Left renal cortex interstitium (tissue), 4 donors: ENCODE measurements at places on chromosomes 5 and 9.

GRCh38 chr5:39811381-39811780 lies 386.6 kb upstream of the DAB2 start:
- DNase-seq = no peak

DNA sequence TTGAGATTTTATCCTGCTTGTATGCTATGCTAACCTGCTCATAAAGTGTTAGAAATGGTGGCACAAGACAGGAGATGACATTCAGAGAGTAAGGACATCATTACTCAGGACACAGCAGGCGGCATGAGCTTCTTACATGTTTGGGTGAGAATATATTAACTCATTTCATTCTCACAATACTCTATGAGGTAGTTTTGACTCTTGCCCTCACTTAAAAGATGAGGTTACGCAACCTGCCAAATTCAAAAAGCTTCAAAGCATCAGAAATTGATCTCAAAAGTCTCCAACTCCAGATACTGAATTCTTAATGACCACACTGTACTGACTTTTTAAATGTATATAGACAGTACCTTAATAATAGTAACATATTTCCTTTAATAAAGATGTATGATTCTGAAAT lies 60.8 kb downstream of the CDH18 start:
- DNase-seq = no peak

DNA sequence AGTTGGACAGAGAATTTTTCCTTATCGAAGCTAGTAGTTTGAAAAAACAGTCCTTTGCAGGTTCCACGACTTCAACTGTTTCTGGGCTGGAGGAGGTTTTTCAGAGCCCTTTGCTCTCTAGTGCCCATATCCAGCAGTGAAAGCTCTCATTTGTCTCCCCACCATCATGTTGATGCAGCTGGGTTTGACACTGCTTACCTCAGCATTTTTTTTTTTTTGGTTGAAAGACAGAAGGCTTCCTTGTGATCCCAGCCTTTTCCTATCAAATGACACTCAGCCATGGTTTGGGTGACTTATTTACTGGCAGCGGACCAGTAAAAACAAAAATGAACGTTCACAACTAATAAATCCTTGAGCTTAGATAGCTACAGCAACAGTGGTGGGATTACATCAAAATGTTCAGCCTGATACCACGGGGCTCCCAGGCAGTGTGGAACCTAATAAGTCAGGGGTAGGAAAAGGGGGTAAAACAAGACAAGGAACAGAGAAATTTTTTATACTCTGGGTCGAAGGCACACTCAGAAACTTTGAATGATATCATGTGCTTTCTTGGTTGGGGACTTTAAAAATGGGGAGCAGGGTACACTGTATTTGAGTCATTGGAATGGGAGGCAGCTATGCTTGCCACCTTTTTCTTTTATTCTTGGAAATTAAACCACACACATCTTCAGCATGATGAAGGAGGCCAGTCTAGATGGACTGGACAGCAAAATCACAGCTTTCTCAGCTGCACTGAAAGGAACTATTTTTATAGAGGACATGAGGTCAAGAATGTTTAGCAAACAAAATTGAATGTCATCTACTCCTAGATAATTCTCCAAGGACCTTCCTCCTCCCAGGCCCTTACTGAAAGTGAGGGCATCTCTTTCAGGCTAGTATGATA lies 308.9 kb upstream of the MPDZ start:
- DNase-seq = peak; percentile 72

DNA sequence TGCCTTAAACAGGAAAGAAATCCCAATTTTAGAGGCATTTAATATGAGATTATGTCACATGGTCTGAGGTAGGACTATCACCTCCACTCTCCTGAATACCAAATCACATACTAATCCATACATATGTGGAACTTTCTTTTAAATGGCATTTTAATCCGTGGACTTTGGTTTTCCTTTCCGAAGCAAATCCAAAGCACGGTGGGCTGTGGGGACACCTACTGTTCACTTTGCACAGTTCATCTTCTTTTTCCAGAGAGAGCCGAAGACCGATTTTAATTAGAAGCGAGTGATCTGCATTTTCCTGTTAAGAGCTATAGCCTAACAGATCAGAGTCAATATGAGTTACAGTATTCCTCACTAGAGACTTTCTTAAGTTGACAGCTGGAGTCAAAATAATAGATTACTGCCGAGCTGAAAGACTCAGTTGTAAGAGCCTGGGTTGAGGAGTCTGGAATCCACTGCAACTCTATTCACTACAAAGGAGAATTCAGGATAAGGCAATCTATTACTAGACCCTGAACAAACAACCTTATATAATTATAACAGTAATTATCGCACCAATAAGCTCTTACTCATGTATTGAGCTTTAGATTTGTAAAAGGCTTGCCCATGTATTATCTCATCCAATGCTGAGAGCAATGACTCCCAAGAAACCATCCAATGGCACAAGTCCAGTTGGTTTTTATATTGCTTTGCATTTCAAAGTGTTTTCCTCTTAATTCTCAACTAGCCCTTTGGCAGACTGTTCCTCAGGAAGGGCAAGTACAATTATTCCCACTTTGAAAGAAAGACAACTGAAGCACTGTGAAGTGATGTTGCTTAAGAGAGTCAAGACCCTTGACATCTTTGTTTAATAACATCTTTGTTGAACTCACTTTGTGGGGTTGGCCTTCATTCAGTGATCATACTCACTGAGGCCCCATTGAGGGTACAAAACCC lies 144.7 kb downstream of the TRPM6 start:
- no peak for DNase-seq

DNA sequence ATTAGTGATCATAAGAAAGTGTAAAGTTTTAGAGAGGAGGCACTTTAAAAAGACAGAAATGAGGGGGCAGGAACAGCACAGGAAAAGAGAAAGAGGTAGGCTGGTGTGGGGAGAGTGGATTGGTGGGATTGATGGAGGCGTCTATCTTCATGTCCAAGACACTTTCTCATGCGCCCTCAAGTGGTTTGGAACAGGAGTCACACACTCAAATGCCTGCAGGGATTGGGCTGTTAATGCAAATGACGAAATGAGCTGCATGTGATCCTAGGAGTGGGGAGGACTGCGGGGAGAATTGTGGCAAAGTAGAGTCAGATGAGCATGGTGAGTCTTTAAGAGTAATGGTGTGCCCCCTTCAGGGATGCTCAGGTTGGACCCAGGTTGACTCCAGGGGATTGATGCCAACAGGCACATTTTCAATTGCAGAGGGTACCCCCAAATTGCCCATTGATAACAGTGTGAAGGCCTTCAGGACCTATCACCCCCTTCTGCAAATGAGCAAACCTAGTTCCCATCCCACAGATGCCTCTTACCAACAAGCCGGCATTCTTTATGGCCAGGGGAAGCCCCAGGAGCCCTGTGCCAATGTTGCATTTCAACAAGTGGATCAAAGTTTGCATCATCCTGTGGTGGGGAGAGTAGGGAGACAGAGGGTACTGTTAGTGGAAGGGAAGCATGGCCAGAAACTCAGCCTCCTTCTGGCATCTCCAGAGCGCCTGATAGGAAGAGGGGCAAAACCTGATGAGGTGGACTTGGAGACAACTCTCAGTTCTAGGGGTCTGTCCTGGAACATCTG lies 5.3 kb downstream of the SLC36A3 start:
- no peak for DNase-seq

DNA sequence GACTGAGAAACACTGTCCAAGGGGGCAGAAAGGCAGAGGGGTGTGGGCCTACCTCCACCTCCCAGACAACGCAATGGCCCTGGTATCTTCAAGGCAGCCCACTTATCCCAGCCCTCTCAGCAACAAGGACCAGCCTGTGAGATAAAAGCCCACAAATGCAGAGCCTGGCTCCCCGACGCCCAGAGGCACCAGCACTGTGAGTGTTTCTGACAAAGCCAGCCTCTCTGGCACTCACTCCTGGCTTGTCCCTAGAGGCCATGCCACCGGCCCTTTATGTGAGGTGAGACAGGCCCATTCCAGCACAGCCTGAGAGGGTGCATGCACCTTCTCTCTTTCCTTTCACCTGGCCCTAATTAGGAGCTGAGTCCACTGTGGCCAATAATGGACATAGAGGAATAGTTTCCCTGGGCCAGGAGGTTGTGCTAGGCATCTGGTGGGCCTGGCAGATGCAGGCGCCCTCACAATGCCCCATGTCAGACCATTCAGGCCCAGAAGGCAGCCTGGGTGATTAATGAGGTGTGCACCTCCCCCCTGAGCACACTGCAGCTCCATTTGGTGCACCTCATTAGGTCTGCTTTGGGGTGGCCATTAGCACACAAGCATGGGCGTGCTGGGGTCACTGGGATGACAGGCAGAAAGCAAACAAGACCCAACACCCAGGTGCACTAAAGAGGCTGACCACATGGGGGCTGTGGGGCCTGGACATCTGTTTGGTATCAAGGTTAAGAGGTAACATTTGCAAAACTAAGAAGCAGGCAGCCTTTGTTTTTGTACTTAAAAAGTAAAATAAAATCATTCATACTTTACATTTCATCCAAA lies 176.0 kb downstream of the MED10 start:
- DNase-seq = no peak

GRCh38 chr5:58458743-58459145 lies 1.1 kb downstream of the PLK2 start:
- no peak for DNase-seq

GRCh38 chr5:180367300-180367699 lies 14.2 kb upstream of the GFPT2 start:
- no peak for DNase-seq

DNA sequence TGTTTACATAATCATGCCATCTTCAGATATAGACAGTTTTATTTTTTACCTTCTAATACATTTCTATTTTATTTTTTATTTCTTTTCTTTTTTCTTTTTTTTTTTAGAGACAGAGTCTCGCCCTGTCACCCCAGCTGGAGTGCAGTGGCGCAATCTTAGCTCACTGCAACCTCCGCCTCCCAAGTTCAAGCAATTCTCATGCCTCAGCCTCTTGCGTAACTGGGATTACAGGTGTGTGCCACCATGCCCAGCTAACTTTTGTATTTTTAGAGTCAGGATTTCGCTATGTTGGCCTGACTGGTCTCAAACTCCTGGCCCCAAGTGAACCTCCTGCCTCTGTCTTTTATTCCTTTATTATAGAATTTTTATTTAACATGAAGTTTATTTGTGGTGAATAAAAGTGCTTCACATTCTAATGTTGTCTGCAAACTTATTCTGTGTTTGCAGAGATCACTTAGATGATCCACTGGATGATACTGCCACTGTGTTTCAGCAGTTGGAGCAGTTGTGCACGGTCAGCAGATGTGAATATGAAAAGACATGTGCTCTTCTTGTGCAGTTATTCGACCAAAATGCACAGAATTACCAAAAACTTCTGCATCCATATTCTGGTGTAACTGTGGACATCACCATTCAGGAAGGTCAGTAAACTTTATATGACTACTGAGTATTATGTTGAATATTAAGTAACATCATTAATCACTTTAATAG lies 62.2 kb downstream of the RANBP17 start:
- no peak for DNase-seq

- no peak for DNase-seq
Measured at GRCh38 chr9:88523056-88523455, 11.9 kb upstream of the NXNL2 start.

DNA sequence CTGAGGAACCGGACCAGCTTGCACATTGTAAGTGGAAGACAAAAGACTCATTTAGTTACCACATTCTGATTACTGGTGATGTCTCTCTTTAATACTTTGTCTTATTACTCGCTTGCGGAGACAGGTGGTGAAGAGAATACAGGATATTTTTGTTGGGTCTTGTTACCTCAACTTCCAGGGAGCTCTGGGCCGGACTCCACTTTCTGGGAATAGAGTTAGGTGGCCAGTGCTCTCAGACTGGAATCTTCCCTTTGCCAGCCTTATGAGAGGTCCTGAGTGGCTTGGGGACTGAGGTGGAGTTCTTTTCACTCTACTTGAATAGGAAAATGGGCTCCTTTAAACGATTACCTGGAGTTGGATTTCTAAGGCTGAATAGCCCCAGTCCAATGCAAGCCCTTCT lies 33.3 kb upstream of the SPRY4 start:
- DNase-seq = no peak

DNA sequence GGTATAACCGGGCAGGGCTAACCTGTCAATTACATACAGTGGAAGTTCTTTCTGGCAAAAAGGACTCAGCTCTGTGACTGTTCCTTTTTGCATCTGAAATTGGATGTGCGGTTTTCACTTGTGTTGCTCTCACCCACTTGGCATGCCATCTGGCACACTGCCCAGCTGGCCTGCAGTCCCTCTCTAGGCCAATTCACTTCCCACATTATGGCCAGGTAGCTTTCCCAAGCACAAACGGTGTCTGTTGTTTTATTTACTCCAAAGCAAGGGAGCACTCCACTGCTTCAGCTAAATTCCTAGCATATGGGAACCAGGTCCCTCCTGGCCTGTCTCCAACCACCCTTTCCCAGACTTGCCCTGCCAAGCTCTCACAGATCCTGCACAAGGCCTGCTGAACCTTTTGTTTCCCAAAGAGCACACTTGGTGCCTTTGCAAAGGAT lies 132.5 kb downstream of the SEMA6A start:
- DNase-seq = no peak

GRCh38 chr5:53631251-53631650 lies 70.8 kb downstream of the NDUFS4 start:
- DNase-seq = no peak

GRCh38 chr9:99184475-99185347 lies 37.0 kb downstream of the ALG2 start:
- DNase-seq = peak; percentile 78

- no peak for DNase-seq
Measured at GRCh38 chr9:116345817-116346216, 192.2 kb downstream of the PAPPA start.

DNA sequence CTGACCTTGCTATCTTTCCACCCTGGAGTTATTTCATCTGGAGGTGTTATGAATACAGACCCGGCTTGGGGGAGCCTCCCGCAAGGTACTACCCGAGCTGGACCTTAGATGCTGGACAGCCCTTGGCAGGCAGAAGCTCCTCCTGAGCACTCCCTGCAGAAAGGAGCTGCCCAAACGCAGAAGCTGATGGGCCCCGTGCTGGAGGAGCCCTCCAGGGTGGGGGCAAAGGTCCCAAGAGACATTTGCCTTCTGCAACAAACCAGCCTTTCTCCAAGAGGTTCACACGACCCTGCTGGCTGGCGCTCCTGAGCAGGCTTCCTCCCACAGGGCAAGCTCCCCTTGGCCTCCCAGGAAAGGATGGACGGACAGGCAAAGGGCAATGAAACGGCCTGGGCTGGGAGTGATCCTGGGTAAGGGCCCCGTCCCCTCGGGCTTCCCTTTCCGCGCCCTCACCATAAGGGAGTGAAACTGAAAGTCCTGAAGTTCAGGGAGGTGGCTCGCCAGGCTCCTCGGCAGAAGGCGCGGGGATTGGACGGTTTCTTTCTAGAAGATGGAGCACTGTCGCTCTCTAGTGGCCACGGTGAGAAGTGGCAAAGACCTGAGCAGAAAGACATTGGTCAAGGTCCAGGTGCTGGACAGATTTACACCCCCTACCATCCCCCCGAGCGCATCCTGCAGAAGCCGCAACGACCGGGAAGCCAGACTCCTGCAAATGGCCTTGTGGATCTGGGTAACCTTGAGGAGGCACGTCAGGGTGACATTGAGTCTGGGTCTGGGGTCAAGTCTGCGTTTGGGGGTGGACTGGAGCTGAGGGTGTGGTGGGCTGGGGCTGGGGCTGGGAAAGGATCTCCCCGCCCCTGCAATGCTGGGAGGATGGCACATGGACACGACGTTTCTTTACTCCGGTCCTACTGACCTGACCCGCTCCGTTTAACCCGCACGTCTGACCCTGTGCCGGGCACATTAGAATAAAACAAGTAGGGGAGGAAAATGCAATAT lies 56.4 kb downstream of the NEURL1B start:
- peak; percentile 68 for DNase-seq

GRCh38 chr9:70504834-70505233 lies 90.4 kb upstream of the KLF9 start:
- no peak for DNase-seq
